Esophagus squamous epithelium (tissue), 5 donors: ENCODE measurements at places on chromosomes 11 and 22.

- DNase-seq = no peak
Observed at GRCh38 chr11:120630122-120630521, 118.6 kb downstream of the GRIK4 start.

- no peak for DNase-seq
Observed at GRCh38 chr11:70070706-70071105, 7.4 kb upstream of the ANO1 start.

DNA sequence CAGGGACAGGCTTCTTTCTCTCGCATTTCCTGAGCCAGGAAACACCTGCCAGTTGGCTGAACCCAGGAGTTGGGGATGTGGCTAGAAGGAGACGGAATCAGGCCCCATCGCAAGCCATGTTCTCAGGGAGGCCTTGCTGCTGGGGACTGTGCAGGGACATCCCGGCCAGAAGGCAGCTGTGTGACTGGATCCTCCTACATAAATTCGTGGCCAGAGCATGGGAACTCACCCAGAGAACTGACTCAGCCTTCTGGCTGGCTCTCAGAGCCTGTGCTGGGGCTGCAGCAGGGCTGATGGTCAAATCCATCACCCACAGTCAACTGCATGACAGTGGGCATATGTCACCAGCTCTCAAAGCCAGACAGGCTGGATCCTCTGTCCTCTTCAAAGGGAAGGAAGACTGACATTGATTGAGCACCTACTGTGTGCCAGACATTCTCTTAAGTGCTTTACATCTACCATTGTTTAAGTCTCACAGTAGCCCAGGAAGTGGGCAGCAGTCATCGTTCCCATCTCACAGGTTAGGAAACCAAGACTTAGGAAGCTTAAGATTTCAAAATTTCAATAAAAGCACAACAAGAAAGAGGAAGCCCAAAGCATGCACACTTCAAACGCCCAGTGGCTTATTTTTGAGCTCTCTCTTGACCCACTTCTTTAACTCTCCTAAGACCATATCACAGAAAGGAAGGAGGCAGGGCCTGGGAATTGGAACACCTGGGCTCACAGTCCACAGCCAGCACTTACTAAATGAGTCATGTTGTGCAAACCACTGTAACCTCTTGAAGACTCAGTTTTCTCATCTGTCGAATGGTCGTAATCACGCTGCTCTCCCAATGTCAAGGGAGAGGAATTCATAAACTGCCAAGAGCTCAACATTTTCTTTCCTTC lies 30.9 kb upstream of the CACNG2 start:
- no peak for DNase-seq

DNA sequence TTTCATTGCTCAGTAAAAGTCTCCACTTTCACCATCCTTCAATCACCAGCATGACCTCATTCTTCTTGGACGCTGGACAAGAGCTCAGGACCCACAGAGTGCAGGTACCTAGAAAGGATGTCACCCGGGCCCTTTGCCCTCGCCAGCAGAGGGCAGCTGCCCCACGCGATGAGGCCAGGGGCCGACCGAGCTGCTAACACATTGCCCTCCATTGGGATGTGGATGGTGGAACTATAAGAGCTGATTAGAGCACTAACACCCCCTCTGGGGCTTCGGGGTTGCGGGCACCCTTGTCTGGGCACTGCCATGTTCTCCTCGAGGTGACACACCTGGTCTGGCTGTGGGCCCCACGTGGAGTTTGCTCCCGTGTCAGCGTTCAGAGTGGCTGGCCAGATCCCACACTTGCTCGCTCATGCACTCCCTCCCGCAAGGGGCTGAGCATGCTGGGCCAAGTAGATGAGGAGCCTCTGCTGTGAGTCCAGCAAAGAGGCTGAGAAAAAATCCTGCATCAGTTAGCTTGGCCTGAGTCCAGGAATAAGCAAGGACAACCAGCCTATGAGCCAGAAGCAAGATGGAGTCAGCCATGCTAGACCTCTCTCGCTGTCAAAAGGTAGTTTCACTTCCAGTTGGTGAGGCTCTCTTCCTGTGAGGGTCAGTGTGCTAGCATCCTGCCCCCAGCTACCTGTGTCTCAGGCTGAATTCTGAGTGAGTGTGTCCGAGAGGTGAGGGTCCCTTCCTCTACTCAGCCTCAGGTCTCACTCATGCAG lies 9.8 kb downstream of the KRTAP5-6 start:
- DNase-seq = no peak

GRCh38 chr22:26584010-26584409 lies 5.9 kb downstream of the TPST2 start:
- no peak for DNase-seq

GRCh38 chr11:118628432-118628831 lies 21.0 kb downstream of the PHLDB1 start:
- DNase-seq = no peak

DNA sequence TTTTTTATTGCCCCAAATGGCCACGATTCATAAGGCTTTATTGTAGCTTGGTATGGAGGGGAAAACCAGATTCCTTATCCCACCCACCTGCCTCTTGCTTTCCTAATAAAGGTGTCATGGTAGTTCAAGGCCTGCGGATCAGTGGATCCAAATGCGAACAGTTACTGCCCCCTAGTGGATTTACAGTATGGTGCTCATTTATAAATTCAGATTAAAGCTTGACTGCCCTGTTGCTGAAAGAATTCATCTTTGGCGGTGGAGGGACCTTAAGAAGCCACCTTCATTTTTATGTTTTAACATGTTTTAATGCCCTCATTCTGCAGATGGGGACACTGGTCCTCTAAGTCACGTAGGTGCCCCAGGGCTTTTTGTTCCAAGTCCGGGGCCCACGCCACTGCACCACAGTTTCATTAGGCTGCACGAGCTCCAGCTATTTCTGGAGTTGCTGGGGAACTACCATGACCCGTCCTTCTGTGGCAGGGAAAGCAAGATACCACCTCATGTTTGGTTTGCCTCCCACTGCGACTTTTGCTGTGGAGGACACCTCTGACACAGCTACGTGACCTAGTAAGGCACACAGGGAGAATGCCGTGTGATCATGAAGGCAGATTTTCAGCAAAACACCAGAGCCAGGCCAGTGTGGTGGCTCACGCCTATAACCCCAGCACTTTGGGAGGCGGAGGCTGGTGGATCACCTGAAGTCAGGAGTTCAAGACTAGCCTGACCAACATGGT lies 15.6 kb upstream of the INCENP start:
- DNase-seq = no peak

- no peak for DNase-seq
Observed at GRCh38 chr11:119029340-119030028, 1.2 kb downstream of the SLC37A4 start.

DNA sequence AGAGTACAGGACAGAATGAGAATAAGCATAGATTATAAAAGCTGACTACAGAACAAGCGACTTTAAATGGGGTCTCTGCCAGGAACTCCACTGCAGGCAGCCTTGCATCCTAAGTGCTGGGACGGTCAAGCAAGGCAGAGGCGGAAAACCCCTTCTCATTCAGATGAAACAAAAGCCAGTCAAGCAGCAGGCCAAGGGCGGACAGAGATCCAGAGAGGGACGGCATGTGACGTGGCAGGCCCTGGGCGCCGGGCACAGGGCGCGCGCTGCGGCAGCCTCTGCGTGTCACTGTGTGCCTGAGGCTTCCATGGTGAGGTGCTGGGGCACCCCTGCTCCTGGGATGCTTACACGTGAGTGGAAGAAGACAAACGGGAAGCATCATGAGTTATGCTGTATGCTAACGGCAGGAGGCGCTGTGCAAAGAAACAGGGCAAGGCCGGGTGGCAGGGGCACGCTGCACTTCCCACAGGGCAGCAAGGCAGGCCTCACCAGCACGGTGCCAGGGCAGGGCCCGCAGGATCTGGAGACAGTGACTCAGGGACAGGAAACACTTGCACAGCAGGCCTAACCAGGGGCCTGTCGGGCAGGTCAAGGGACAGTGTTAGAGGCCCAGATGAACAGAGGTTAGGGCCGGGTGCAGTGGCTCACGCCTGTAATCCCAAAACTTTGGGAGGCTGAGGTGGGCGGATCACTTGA lies 6.2 kb downstream of the TOLLIP start:
- no peak for DNase-seq

DNA sequence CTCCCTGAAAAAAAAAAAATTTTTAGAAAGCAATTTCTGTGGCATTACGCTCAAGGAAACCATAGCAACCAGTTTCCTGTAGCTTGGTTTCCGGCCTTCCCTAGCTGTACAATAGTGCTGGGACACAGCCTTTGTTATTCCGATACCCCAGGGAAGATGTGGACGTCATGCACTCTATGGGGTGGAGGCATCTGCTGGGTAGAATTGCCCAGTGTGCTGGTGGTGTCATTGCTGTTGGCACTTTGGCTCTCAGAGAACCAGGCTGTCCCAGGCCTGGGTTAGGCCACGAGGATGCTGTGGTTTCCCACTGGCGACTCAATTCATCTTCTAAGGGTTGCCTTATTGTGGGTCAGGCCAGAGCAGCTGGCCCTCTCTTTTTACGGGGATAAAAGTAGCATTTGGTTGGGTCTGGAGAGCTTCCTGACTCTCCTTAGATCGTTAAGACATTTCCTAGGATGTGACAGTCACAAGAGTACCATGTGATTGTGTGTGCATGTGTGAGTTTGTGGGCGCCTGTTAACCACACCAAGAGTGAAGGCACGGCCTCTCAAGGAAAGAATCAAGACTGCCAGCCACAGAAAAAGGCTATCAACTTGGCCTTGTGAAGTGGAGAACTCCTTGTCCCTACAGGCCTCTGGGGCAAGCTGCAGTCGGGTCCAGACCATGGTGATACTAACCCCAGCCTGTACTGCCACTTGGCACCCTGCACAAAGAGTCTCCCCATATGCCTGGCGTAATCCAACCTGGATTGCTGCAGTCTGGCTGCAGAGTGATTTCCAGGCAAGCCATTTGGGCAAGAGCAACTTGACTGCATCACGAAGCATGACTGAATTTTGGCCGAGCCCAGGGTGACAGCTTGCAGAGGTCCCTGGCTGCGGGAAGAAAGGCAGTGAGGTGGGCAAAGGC lies 35.9 kb upstream of the NAV2 start:
- DNase-seq = no peak

GRCh38 chr11:88341522-88342251 lies 4.2 kb upstream of the CTSC start:
- DNase-seq = no peak

DNA sequence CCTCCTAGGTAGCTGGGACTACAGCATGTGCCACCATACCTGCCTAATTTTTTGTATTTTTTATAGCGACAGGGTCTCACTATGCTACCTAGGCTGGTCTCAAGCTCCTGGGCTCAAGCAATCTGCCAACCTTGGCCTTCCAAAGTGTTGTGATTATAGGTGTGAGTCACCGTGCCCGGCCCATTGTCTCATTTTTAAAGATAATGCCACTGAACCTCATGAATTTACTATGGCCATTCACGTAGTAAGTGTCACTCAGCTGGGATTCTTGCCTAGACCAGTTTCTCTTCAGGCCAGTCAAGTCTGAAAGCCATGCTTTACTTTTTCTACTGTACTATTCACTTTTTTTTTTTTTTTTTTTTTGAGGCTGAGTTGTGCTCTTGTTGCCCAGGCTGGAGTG lies 22.4 kb downstream of the DEPDC5 start:
- DNase-seq = no peak

GRCh38 chr11:2036863-2037486 lies 39.3 kb upstream of the H19 start:
- DNase-seq = no peak

GRCh38 chr22:44108806-44109385 lies 71.8 kb upstream of the PARVG start:
- no peak for DNase-seq

GRCh38 chr11:12802418-12803085 lies 128.3 kb downstream of the TEAD1 start:
- DNase-seq = no peak

DNA sequence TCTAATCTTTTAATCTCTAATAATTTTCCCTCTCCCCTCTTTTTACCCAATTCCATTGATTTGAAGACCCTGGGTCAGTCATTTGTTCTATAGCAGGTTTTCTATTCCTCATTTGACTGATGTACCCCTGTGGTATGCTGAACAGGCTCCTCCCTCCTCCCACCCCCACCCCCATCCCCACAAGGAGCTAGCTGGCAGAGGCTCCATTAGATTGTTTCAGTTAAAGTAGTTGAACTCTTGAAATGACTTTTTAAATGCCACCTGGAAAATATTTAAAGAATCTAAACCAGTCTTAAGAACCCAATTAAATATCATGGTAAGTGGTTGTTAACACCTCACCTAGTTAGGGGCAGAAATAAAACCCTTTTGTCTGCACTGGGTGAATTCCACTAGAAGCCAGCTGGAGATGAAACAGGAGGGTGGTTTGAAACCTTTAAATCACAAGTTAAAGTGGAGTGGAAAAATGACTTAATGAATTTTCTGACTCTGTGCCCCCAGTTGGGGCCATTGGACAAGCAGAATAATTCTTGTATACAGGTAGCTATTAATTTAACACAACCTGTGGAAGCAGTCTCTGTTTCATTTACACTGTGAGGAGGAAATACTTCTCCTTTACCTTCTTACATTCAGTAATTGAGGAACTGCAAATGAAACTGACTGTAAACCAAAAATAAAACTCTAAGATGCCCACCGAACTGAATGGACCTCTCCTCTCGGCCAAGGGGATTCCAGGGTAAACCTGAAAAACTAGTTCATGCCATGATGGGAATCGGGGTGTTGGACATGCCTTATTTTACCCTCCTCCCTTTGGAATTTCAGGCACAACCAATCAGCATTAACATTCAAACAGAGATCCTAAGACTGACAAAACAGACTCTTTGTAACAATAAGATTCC lies 30.7 kb downstream of the PRR5L start:
- DNase-seq = no peak

GRCh38 chr11:61713906-61714305 lies 33.7 kb downstream of the DAGLA start:
- DNase-seq = no peak

GRCh38 chr11:117792241-117792640 lies 4.8 kb downstream of the DSCAML1 start:
- no peak for DNase-seq

- DNase-seq = no peak
Observed at GRCh38 chr11:90243534-90243933, 20.7 kb upstream of the CHORDC1 start.

- DNase-seq = no peak
Observed at GRCh38 chr11:3123305-3123704, 41.8 kb downstream of the OSBPL5 start.
